ENCODE measurements at places on chromosomes 7 and 10. TPM values are rescaled to one million over a fixed set of nuclear protein-coding genes. Genes with fewer than 3 reads are reported as not detected.

Gene SEMA3D
- total RNA-seq, result 0.04 TPM

Gene ATRNL1
- not detected for total RNA-seq

Gene AOAH
- total RNA-seq, result not detected

Gene SLC13A1
- total RNA-seq, result not detected

Measured in hair follicular keratinocyte (primary cell).